ENCODE measurements at places on chromosomes 13 and 19.

DNA sequence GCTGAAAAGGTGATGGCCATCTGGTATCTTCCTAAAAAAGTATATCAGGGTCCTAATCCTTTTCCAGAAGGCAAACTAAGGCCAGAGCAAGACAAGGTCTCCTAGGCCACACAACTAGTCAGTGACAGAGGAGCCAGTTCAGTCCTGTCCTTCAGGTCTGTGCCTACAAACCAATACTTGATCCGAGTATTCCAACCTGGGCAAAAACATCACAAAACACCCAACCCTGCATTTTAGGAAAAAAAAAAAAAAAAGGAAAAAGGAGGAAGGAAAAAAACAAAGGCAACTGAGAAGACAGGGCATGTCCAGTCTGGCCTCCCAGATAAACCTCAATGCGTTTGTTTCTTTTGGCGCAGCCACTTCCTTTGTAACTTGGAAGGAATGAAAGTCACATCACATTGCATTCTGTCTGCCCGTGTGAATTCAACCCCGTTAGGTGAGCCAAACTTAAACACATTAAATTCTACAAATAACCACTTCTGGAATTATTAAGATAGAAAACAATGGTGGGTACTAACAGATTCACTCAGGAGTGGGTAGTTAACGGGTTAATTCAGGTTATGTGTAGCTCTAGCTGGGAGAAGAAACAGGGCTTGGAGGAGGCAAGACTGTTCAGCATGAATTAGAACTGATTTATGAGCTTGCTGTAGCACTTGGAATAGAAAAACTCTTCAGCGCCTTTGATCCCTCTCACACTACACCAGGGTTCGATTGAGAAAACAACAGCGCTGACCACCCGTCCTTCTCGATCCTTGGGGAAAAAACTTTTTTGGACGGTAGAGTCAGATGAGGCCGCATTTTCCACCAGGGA, 43.0 kb upstream of the HNRNPA1L2 start:
- no peak for DNase-seq

DNA sequence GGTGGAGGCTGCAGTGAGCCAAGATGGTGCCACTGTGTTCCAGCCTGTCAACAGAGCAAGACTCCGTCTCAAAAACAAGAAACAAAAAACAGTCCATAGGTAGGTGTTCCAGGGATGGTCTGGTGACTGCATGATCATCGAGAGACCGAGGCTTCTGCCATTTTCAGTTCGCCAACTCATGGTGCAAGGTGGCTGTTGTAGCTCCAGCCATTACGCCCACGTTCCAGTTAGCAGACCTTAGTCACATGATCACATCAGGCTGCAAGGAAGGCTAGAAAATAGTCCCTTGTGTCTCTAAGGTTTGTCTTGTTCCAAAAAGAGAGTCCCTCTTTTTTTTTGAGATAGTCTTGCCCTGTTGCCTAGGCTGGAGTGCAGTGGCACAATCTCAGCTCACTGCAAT, 3.1 kb upstream of the CLASRP start:
- DNase-seq, result no peak

DNA sequence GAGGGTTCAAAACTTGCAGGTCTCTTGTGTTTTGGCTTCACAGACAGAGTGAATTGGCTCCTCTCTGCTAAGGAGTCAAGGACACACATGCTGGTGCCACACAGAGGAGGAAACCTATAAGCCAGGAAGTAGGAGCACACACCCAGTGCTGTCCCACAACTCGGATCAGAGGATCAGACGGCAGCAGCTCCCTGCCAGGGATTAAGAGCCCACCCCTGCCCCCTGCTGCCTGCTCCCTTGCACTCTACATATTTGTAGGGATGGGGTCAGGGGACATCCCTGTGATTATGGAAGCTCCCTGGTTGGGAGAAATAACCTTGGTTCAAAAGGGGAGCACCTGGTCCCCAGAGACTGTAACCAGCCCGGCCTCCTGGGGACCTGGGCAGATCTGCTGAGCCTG, 77.5 kb upstream of the CLDN10 start:
- DNase-seq, result no peak

GRCh38 chr19:11483366-11484111, 2.7 kb upstream of the ELAVL3 start:
- no peak for DNase-seq

GRCh38 chr13:29137016-29137415, 316.9 kb downstream of the MTUS2 start:
- DNase-seq, result no peak

GRCh38 chr19:10372690-10373089, 7.7 kb downstream of the TYK2 start:
- DNase-seq, result no peak

GRCh38 chr19:52206481-52206880, 16.6 kb downstream of the PPP2R1A start:
- DNase-seq, result no peak

DNA sequence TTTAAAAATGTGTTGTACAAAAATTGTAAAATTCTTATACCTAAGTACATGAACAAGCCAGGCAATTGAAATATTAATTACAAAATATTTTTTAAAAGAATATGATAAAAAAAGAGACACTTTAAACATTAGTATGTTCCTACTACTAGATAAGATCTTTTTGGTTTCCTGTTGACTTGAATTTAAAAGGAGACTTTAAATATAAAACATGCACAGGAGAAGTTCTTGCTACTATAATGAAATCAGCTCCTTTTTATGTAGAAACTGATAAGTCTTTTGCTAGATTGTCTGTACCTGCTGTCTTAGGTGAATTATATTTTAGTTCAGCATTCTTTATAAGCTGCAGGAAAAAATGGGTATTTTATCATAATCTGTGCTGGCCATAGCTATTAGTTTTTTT, 140.2 kb downstream of the TNFSF13B start:
- no peak for DNase-seq

DNA sequence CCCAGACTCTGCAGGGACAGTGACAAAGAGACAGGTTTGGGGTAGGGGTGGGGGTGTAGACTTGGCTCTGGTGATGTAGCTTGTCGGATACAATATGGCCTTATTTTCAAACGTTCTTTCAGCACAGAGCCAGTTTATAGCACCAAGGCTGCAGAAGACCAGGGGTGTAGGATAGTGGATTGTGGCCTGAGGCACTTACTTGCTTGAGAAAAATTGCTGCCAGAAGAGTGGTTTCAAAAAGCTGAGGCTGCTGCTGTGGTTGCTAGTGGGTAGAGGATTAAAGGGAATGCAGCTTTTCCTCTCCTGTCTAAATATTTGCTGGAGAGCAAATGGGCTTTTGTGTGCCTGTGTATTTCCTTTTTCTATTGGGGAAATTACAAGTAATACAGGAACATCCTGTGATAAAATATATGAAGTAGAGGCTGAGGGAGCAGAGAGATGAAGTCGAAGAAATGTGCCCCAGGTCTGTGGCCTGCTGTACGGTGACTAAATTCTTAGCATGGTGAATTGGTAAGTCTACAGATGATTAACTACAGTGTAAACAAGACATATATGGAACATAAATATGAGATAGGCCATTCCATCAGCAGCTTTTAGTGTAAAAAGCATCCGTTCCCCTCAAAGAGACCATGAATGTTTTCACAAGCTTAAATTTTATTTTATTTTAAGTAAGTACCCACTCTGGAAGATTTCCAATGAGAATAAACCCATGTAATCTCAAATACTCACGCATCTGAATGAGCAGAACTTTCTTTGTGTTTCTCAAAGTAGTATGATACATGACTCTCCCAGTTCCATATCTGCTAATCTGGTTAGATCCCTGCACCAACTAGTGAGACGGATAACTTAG, 112.9 kb downstream of the LRCH1 start:
- no peak for DNase-seq

DNA sequence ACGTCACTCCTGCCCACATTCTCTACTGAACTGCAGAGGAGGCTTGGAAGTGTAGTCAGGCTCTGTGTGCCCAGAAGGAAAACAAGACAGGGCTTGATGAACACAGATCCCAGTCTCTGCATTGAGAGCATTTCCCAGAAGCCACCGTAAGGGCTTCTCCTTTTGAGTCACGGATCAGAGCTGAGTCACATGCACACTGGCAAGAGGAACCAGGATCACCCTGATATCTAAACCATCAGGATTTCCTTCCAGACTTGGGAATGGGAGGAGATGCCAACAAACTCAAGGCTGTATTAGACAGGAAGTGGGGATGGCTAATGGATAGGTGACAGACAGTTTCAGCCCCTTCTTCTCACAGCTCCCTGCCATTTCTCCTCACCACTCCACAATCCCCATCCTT, 17.7 kb upstream of the FBXO17 start:
- DNase-seq, result no peak

DNA sequence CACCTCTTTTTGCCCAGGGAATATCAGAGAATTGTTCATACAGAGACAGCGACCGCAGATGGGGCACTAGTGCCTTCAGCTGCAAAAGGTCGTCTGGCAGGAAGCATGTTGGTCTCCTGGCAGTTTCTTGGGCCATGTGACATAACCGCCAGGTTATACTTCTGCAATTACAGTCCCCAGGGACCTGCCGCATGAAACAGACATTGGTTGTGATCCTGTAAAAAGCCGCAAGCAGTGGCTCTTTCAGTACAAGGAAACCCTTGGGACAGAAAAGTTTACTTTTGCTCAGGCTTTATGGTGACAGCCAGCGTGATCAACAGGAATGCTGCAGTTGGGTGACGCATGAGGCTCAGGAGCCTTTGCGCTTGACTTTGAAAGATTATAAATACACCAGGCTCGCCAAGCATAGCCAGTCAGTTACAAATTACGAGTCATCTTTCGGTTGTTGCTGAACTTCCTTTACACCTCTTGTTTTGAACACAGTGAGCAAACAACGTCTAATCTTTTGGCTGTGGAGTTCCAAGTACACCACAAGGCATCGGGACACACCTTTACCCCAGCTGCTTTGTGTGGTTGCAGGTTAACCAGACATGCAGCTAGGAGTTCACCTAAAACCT, 50.5 kb upstream of the UBE2L5 start:
- DNase-seq, result no peak

DNA sequence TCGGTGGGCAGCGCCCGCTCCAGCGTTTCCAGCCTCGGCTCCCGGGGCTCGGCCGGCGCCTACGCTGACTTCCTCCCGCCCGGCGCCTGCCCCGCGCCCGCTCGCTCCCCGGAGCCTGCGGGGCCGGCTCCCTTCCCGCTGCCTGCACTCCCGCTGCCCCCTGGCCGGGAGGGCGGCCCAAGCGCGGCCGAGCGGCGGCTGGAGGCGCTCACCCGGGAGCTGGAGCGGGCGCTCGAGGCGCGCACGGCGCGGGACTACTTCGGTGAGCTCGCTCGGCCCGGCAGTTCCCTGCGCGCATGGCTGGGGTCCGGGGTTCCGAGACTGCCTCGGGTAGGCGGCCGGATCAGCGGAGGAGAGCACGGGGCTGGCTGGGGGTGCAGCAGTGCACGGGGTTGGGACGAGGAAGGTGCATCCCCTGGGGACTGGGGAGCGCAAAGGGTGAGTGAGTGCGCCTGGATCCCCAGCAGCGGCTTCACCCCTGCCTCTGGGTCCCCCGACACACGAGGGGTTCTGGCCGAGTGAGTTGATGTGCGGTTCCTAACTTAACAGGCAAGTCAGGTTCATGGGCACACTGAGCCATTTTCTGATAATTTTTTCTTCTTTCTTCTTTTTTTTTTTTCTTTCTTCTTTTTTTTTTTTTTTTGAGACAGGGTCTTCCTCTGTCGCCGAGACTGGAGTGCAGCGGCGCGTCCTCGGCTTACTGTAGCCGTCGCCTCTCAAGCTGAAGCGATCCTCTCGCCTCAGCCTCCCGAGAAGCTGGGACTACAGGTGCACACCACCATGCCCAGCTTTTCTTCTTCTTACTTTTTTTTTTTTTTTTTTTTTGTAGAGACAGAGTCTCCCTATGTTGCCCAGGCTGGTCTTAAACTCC, 1.1 kb downstream of the WTIP start:
- DNase-seq, result no peak

DNA sequence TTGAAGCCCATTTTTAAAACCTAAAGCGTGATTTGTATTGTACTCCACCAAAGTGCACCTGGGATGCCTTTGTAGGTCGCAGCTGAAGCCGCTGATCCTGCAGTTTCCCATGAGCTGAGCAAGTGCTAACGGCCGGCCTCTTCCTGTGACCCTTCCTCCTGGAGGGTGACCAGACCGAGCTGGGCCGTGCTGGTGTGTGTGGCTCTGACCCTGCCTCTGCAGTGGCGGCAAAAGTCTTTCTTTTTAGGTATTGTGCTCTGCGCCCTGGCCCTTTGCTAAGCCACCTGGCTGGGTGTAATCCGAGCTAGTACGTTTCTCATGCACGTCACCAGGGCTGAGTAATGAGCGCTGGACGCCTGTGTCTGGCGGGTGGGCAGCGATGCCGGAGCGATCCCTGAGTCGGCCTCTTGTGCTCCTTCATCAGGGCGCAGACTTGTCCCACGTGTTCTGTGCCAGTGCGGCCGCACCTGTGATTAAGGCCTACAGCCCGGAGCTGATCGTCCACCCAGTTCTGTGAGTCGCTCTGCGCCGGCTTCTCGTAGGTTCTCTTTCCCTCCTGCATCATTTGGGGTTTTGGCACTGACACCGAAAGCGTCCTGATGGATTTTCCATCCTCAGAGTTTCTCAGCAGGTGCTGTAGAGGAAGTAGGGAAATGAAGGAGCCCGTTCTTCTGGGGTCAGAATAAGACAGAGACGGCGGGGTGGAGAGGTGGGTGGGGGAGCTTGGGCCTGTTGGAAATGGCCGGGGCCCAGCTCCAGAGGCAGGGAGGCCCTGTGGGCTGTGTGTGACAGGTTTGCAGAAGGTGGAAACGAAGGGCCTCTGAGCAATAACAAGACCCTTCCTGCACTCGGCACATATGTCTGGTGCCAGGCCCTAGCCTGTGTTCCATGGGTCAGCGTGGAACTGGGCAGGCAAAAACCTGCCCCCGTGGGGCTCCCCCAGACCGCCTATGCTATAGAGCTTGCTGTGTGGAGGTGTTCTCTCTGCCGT, 9.7 kb downstream of the NAXD start:
- no peak for DNase-seq

DNA sequence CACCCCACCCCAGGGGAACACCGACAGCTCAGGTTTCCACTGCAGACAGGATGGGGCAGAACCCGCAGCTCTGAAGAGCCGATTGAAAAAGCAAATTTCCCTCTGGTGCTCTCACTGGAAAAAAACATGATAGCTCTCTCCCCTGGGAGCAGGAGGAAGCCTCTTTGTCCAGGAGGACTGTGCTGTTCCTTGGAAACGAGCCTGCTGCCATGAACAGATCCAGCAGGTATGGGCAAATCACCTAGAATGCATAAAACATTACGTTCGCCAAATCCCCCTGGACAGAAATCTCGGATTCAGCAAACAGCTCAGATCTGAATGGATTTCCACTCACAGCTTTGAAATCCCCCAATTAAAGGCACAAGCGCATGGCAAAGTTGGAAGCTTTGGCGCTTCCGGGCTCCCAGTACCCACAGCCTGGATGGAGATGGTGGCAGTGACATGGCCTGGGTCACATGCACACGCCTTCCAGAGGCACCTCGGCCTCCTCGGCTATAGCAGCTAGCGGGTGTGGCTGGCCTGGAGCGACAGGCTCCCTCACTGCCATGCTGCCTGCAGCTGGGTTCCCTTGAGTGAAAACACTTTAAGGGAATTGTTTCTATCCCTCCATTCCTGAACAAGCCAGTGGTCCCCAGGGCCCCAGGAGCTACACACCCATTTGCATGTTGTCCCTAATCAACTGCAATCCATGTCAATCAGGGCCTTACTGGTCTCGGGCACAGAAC, 59.1 kb downstream of the CEBPG start:
- no peak for DNase-seq

DNA sequence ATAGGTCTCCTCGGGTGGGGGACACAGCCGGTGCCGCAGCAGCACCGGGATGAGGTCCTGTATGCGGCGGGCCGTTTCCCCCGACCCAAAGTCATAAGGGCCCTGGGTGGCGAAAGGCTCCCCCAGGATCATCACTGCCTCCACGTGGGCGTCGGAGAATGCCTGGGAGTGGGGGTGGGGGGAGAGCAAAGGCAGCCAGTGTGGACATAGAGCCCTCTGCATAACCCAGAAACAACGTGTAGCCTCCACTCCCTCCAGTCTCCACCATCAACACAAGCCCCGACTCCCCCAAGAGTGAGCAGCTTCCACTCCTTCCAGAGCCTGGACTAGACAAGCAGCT, 1.7 kb upstream of the NUMBL start:
- DNase-seq, result no peak
